Kidney epithelial cell (primary cell): ENCODE measurements at places on chromosomes 7 and 10.

DNA sequence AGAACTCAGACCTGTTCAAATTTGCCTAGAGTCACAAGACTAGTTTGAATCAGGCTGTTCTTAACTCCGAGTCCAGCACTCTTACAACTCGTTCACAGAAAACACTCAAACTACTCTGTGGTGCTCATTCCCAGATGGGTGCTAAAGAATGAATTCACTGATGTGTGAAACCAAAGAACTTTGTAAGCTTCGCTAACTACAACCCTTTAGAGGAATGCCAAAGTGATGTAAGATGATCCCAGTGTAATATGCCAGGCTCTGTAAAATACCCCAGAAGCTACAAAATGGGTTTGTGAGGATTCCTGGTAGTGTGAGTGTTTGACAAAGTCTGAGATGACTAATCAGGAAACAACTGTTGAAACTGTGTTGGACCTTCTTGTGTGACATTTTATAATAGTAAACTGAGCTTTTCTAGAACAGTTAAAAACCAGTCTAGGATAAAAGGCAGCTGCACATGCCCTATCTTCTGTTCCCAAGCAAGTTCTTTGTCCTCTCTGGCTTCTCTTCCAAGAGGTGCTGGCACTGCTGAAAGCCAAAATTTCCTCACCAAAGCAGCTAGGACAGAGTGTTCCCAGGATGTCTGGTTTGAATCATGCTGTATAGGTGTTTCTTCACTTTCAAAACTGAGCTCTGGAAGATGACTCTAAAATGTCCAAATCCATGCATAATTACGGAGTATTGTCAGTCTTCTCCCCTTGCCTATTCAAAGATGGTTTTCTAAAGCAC is 527.6 kb downstream of the SORCS1 start:
- DNase-seq, result peak; percentile 54

GRCh38 chr7:33685981-33686683 is 219.2 kb upstream of the BMPER start:
- DNase-seq, result no peak

DNA sequence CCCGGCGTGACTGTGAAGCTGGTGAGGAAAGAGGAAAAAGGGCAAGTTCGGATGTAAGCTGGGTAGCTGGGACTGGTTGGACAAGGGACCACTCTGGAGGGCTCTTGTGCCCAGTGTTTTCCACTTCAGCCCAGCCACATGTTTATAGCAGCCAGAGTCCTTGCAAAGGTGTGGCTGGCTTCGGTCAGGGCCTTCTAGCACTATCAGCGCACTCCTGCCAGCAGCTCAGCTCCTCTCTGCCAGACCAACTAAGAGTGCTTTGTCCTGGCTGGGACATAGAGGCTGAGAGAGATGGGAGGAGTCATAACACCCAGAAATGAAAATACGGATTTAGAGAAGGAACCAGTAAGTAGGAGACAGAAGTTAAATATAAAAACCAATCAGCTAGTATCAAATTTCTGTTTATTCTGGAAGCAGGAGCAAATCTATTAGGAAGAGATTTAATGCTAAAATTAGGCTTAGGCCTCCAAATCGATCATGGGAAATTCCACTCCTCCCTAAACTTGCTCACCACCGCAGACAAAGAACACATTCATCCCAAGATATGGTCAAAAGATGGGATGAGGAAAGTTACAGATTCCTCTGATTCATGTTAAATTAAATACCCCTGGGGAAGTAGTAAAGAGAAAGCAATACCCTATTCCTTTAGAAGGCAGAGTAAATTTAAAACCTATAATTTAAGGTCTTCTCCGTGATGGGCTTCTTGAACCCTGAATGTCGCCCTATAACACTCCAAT is 135.0 kb downstream of the RALA start:
- no peak for DNase-seq

GRCh38 chr10:75640381-75640780 is 209.0 kb downstream of the LRMDA start:
- no peak for DNase-seq

GRCh38 chr7:17560516-17560915 is 262.1 kb downstream of the AHR start:
- no peak for DNase-seq

- DNase-seq, result no peak
Observed at GRCh38 chr7:51279391-51280023, 37.1 kb downstream of the COBL start.

DNA sequence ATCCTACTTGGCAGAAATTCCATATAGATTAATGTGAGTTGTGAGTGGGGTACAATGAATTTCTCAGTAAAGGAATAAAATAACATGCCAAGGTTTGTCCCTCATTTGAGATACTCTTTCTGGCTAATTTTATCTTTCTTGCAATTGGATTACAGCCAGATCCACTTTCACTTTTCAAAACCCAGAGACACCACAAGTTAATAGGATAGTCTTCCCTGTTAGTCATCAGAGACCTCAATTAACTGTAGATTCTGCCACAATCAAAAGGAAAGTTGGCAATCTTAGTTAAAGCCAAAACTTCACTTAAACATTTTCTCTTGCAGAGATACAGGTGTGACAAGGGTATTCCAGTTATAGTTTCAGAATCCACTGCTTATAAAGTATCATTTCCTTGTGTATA is 91.4 kb upstream of the PHYHIPL start:
- no peak for DNase-seq

DNA sequence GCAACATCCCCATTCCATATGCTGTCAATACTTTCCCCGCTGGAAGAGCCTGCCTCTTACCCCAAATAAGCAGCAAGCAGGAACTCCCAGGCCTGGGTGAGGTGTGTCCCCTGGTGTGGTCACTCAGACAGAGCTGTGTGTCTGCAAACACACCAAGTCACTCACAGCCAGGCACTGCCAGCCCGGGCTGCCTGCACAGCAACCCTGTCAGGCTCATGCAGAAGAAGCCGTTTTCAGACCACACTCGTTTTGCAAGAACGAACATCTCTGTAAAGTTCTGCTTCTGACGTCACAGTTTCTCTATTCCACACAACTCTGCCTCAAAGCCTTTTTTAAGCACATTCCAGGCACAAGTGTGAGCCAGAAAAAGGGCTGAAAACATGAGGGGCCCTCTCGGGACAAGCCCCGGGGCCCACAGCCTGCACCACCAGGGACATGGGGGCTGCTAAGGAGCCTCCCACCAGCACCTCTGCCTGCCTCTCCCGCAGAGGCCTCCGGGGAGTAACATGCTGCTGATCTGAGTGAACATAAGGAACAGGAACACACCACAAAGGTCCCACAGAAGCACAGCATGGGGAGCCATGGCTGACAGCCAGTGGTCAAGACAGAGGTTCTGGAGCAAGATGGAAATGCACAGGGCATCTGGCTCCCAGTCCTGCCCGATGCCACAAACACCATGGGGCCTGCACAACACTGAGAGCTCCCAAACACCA is 11.4 kb downstream of the PTPRN2 start:
- DNase-seq, result no peak

GRCh38 chr7:7516156-7516555 is 19.5 kb downstream of the COL28A1 start:
- DNase-seq, result no peak

- no peak for DNase-seq
Observed at GRCh38 chr10:65949526-65949925, 976.3 kb upstream of the LRRTM3 start.

DNA sequence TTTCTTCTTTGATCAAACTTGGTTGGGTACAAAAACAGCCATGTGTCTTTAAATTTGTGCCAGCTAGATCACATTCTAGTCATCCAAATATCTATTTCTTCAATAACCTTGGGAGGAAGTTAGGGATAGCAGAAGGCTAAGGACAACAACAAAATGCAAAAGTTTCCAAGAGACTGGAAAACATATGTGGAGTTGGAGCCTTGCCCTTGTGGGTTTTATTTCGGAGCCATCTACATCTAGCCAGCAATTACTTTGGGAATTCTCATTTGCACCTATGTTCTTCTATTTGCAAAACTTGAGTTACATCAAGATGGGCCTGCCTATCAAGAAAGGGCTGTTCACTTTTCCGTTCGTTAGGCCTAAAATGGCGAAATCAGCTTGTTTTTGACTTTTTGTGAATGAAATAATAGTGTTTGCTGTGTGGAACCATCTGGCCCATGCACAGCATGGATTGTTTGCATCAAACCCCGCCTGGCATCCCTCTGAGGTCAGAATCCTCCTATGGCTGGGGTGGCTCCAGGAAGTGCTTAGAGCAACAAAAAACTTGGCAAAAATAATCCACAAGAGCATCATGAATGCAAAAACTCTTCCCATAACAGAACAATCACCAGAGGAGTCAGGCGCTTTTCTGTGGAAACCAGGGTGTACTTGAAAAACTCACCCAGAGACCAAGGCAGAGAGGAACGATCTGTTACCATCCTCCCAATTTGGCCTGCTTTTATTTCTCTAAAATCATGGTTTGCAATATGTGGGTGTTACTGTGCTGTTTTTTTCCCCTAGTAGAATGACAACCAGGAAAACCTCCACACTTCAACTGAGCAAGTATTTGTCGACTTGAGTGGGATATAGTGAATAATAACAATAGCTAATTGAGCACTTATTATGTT is 36.2 kb upstream of the XPNPEP1 start:
- DNase-seq, result no peak

- DNase-seq, result no peak
Observed at GRCh38 chr10:101672536-101672935, 22.4 kb downstream of the FBXW4 start.

DNA sequence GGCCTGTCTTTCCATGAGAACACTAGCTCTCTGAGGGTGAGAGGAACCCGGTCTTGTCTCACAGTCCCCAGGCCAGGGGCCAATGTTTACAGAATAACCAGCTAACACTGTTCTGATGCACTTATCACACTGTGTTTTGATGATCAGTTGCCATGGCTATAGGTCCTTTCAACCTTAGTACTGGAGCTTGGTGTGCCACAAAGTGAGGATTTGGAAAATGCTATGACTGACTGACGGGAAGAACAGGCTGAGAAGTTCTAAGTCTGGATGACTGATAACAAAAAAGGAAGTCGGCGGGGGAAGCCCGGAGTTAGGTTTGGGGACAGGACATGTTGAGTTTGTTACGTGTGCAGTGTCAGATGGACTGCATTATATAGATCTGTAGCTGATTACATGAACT is 141.8 kb downstream of the CTTNBP2 start:
- DNase-seq, result no peak

GRCh38 chr7:45978731-45979211 is 57.7 kb upstream of the IGFBP3 start:
- DNase-seq, result no peak

DNA sequence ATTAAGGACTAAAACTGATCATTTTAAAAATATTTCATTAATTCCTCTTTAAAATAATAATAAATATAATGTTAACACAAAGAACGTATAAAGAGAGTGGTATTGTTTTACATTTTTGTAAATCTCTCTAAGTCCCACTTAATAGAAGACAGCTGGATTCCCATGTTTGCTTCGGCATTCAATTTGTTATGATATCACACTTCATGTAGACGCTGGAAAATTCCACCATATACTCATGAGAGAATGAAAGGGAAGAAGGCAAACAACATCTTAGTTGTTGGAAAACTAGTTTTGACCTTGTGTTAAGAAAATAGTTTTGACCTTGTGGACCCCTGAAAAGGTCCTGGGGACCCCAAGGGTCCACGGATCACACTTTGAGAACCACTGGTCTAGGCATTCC is 85.3 kb upstream of the MGMT start:
- DNase-seq, result no peak

DNA sequence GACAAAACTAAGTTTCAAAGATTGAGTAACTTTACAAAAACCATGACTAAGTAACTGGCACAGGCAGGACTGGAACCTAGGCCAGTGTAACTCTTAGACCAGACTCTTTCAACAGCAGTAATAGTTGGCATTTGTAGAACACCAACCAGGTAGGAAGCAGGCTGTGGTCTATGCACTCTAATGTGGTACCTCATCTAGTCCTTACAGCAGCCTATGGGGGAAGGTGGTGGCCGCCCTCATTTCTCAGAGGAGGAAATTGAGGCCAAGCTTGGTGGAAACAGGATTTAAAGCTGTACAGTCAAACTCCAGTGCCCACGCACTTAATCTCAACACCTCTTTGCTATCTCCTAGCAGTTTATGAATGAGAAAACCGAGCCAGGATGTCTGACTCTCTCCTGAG is 165.4 kb upstream of the LRGUK start:
- no peak for DNase-seq

DNA sequence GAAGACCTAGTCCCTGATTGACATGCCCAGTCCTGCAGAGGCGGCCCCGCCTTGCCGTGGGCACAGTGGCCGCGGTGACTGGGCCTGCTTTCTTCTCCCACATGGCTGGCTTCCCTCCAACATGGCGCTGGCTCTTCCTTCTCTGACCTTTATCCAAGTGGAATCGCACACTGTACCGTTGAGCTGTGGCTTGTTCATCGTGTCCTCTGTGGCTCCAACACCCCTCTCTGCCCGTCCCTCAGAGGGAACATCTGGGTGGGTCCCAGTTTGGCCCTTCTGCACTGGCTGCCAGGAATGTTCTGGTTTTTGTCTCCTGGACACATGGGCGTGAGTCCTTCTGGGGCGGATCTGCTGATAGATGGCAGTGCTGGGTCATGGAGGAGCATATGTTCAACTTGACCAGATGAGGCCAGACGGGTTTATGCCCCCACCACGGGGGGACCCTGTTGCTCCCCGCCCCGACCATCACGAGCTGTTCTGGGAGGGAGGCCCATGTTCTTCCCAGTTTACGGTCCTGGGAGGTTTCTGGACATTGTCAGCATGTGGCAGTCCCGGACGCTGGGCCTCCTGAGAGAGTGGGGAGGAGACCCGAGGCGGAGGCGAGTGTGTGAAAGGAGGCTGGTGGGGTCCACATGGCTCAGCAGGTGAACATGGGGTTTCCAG is 63.5 kb downstream of the LHPP start:
- DNase-seq, result no peak

GRCh38 chr7:127878791-127879190 is 152.4 kb downstream of the LRRC4 start:
- no peak for DNase-seq

DNA sequence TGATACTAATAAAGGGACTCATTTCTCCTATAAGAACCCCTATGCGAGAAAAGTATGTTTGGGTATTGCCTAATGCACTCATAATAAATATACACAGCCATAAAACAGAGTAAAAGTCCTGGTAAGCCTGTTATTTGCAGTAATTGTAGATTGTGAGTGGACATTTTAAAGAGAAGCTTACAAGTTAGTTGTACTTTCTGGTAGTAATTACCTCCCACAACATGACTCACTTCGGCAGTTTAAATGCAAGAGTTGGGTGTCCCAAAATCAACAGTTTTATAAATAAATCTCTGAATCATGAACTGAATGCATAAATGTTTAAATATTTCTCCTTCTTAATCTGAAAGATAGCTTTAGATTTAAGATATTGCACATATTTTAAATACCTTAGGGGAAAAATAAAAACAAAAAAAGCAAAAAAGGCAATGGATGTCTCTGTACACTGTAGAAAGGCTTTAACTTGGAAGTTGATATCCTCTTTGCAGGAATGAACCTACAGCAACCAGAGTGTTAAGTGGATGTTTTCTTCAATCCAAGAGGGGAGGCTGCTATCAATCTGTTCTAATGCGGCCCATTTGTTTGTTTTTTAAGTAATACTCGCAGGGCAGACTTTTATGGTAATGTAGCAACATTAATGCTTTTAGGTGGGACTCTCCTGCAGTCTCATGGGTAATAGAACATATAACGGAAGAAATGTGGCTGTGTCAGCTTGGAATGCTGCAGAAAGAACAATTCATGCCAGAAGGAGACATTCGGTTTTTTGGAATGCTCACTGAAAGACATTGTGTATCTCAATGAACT is 57.3 kb upstream of the ZEB1 start:
- DNase-seq, result peak; percentile 26
